Stimulated activated CD4-positive, alpha-beta T cell treated with anti-CD3 and anti-CD28 coated beads, Interleukin-4, amount 100 ng/mL, for 48 hours (primary cell): ENCODE measurements at places on chromosomes 13 and 19.
A peak's percentile ranks its signal among the peaks of the same experiment; 100 is the strongest.

- peak; percentile 43 for DNase-seq
Observed at GRCh38 chr19:58361900-58362271, 665 bp downstream of the ZNF497 start.

GRCh38 chr13:43434191-43434590 lies 352.6 kb downstream of the ENOX1 start:
- no peak for DNase-seq

DNA sequence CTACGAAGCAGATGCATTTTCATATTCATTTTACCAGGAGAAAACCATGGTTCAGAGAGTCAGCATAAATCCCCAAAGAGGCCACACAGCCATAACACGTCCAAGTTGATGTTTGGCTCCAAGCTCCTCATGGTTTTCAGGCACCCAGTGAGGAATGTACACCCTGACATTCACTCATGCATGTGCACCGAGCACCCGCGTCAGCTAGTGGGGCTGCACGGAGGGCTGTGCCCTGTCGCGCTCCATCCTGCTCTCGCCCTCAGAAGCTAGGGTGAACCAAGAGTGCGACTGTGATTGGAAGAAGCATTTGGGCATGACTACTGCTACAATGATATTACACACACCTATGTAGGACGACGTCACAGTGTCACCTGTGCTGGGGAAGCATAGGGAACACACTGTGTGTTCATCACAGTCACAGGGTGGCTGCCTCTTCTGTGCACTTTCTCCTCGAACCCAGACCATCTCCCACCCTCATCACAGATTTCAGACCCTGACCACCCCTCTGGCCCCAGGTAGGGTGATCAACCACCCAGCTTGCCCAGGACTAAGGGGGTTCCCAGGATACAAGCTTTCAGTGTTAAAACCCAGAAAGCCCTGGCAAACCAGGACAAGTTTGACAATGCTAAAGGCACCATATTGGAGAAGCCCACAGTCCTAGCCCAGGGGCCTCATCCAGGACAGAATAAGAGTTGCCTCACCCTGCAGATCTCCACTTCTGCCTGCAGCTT lies 148.6 kb upstream of the ZNF507 start:
- no peak for DNase-seq

- peak; percentile 56 for DNase-seq
Observed at GRCh38 chr19:3304871-3305423, 61.4 kb upstream of the NFIC start.

GRCh38 chr13:111319998-111320911 lies at the start of gene TEX29:
TSS of gene TEX29 (plus strand) at chr13:111320642. CDS start at chr13:111320891, 249 bp downstream.
- no peak for DNase-seq

- DNase-seq = no peak
Observed at GRCh38 chr19:34504273-34504808, 22.8 kb downstream of the WTIP start.
